Stimulated activated CD8-positive, alpha-beta memory T cell treated with anti-CD3 and anti-CD28 coated beads, Interleukin-4, amount 100 ng/mL, for 1 hour (primary cell): ENCODE measurements at places on chromosomes 3 and 15.

DNA sequence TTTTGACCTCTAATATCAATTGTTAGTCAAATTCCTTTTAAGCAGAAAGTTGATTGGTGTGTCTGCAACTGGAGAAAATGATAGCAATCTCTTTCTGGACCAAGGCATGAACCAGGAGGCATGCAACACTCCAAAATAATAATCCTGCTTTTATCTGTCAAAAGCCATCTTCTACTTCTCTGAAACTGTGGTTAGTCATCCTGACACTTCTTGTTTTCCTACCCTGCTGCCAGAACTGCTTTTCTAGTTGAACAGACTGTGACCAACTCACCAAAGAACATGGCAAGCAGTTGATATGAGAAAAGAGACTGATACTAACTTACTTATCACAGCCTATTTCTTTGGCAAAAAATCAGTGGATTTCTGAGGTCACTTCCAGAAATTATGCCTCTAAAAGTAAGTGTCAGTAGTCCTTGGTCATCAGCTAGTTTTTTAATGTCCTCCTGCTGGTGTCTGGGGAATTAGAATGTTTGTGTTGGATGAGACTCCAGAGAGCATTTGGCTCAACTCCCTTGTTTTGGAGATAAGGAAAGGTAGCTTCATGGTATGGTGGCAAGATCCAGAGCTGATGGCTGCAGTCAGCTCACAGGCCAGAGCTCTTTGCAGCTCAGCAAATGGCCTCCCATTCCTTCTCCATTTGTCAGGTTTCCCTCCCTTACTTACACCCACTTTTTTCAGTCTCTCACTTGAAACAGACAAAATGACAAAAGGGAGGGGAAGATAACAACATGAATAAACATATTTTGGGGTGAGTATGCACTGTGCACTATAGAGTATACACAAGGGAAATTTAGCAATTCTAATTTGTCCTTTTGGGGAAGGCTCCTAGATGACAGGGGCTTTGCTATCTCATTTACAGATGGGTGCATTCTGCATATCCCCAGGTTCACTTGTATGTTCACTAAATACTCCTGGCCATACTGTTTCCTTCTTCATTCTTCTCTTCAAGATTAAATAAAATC, 7.0 kb downstream of the CRYGS start:
- no peak for DNase-seq

- DNase-seq, result no peak
Observed at GRCh38 chr3:42195879-42196330, 70.1 kb downstream of the CCK start.

DNA sequence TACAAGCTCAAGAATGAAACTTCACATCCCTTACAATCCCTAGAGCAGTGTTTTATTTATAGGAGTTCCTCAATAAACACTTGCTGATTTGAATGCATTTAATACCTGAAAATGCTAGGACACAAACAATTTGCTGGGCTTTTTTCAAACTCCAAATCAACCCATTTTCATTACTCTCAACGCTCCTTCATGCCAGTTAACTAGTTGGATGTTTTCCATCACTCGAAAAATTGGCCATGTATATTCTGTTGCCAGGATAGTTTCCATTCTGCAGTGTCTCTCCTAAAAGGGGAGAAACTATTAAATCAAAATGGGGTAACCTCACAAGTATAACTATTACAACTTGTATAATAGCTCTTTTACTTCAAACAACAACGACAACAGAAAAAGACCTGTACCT, 1.2 kb downstream of the GBE1 start:
- no peak for DNase-seq

DNA sequence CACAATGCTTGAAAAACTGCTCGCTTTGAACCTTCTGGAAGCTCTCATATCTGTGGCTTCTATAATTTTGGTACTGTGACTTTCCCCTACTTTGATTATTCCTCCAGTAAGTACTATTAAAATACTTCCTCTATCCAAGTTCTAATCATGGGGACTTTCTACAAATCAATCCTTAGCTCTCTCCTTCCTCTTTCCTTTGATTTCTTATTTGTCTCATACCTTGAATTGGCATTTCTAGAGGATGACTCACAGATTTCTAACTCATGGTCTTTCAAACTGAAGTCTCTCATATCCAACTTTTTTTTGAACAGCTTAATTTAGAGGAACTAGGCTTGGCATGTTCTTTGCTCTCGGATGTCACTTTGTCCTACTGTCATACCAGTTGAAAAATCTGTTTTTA, 241.8 kb downstream of the TBC1D5 start:
- no peak for DNase-seq

GRCh38 chr3:29514170-29514569, 233.3 kb downstream of the RBMS3 start:
- DNase-seq, result no peak

- no peak for DNase-seq
Observed at GRCh38 chr3:104909198-104909597, 457.5 kb upstream of the ALCAM start.
